ENCODE measurements at places on chromosomes 2 and 18.

DNA sequence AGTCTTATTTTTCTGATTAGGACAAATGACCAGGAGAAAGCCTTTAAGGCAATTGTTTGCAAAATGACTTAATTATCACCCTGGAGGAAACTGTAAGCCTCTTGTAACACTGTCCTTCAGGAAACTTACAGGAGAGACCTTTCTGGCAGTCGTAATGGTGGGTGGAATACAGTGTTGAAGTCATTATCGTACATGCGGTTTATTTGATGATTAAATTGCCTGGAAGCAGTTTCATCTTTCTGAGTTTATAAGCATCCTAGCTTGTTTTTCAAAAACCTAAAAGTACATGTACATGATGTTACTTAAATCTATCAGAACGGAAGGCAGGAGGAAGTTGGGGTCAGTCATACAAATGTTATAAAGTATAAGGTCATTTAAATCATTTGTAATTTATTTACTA is 86.2 kb upstream of the RAB27B start:
- no peak for DNase-seq

DNA sequence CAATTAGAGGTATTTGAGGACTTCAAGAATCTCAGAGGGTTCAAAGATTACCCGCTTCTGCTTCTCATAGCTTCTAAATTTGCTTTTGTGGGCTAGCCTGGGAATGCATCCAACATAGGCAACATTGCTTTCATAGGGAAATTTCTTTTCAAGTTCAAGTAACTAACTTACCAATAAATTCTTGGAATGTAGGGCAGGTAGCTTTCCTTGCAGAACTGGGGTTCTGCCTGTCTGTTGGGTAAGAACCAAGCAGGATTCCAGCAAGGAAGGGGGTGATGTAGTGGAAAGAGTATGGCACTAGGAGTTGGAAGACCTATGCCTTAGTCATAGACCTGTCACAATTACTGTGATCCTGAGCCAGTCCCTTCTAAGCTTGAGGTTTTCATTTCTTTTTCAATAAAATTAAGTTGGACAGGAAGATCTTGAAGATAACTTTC is 164.1 kb downstream of the FHOD3 start:
- no peak for DNase-seq

- DNase-seq, result no peak
Measured at GRCh38 chr2:203713381-203713780, 6.9 kb downstream of the CD28 start.

DNA sequence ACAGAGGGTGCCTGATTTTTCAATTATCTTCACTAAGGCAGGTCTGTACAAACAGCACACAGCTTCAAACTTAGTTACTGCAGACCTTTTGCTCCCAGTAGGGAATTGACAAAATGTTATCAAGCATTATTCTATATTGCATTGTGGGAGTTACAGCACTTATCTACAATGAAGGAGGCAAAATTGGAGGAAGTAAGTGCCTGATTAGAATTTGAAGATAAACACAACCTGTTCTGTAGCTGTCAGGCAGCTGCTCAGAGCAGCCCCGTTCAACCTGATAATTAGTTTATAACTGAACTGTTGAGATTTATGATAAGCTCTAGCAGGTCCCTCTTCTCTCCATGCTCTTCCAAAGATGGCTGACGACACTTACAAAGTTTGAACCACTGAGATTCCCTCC is 364.4 kb upstream of the CYRIA start:
- peak; percentile 88 for DNase-seq

GRCh38 chr2:144011553-144011952 is 508.4 kb downstream of the ZEB2 start:
- no peak for DNase-seq

GRCh38 chr18:5106730-5107129 is 90.3 kb downstream of the AKAIN1 start:
- no peak for DNase-seq

DNA sequence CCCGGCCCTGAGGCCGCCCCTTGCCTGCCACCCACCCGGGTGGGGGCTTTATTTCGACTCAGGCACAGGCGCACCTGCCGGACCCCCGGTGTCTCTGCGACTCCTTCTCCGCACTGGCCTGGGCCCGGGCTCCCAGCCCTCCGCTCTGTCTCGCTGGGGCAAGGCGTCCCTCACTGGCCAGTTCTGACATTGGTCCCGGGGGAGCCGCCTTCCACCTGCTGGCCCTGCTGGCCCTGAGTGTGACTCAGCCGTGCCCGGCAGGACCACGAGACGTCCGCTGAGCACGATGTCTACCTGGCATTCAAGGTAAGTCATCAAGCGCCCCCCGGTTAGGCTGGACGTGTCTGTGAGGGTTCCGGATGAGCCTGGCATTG is 131.5 kb upstream of the CTDP1 start:
- no peak for DNase-seq

DNA sequence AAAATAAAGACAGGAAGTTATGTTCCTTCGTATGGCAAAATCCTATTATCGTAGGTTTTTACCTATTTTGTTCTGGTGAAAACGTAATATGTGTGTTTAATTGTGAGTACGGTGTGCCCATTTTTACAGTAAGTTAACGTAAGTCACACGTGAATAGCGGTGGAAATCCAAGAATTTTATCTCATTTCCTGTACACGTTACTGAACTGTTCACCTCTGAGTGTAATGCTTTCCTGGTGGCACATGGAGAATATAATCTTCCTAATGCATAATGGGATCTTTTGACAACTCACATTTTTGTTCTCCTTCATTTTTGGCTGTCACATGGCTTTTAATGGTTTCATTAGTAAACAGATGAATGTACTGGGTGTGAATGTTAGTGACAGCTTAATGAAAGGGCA is 28.2 kb downstream of the BCL2L11 start:
- no peak for DNase-seq

- DNase-seq, result no peak
Measured at GRCh38 chr2:120177001-120177621, 46.1 kb downstream of the TMEM185B start.
